DMS153 (cell line): ENCODE measurements at places on chromosomes 16 and 17.

DNA sequence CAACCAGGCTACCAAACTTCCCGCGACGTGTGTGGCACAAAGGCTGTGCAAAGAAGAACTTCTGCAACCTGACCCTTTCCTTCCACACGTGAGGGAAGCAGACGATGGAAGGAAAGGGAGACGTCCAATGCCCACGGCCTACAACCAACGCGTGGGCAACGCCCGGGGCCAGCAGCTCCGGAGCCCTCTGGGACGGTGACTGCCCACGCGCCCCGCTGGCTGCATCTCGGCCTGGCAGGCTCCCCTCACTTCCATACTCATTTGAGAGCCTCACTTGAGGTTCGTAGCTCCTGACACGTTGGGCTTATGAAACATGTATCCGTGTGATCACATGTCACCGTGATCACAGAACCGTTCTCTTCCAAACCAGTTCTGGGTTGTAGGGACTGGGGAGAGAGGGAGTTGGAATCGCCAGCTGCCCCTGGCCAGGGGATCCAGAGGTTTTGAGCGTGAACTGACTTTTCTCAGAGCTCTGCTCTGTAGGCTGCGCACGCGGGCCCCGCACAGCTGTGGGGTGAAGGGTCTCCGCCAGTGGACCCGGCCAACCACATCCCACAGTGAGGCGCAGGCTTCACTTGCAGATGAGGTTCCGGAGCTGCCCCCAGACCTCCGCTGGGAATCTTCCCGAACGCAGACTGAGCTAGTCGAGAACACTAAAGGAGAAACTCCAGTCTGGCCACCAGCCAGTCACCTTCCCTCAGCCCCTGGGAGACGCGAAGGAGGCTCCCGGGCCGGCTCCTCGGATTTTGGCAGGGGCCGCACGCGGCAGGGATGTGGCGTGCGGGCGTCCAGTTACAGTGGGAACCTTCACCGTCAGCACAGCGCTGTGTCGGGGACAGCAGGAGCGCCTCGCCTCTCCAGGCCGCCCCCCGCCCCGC, 1.0 kb downstream of the LMF1 start:
- DNase-seq: no peak

GRCh38 chr16:69166221-69166833, 20.6 kb upstream of the SNTB2 start:
- DNase-seq: no peak

GRCh38 chr16:2963723-2964474, at the start of gene KREMEN2:
TSS of gene KREMEN2 (plus strand) at chr16:2964275. CDS start at chr16:2964521, 246 bp downstream.
- DNase-seq: peak; percentile 44

GRCh38 chr16:72092832-72093447, 480 bp downstream of the TXNL4B start:
- no peak for DNase-seq

- DNase-seq: no peak
These were observed 35.7 kb upstream of the NDRG4 start for GRCh38 chr16:58464047-58464915.

GRCh38 chr17:17792551-17793377, 44.0 kb downstream of the SREBF1 start:
- no peak for DNase-seq

- DNase-seq: no peak
These were observed 24.5 kb downstream of the AKAP1 start for GRCh38 chr17:57109393-57110151.

- no peak for DNase-seq
These were observed 37.1 kb downstream of the AMFR start for GRCh38 chr16:56388209-56388608.

- peak; percentile 81 for DNase-seq
These were observed 1.7 kb downstream of the NUPR1 start for GRCh38 chr16:28537076-28537475.

DNA sequence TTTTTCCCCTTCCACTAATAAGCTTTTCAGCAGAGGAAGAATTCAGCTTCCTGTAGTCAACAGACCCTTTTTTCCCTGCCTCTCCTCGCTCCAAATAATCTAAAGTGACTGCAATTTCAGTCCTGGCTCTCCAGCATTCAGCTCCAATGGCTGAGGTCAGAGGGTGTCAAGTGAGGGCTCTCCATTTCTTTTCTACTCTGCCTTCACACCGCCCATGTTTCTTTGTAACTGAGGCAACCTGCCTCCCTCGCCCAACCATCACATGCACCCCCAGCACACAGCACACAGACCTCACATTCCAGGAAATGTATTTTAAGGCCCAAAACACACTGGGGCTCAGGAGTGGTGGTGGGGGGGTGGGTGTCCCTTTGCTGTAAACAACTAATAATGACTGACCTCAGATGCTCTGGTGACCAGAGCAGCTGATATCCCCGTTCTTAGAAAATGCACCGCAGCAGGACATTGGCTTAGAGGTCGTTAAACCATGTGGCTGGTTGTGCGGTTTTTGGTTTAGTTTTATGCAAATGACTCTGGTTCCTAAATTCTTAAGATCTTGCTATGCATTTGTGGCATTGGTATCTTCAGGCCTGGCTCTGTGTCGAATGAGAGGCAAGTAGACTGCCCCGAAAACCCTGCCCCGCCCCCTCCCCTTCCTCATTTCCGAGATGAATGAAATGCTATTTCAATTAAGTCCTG, 203.6 kb downstream of the ZFHX3 start:
- DNase-seq: no peak

- DNase-seq: no peak
These were observed 206.1 kb downstream of the HAPSTR1 start for GRCh38 chr16:9297437-9298113.

DNA sequence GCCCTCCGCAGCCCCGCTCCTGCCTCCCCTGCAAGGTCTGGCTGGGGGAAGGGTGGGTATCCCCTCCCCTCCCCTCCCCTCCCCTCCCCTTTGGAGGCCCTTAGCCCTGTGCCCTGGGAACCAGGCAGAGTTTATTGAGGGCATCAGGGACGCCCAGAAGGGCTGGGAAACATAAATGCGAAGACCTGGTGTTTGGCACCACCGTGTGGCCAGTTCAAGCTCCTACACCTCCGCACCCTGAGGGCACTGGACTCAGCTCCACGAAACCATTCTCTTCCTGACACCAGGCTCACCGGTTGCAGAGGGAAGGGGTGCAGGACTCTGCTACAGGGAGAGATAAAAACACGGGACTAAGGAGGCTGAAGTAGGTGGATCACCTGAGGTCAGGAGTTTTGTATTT, 1.0 kb upstream of the AIPL1 start:
- no peak for DNase-seq

GRCh38 chr17:28900986-28901726, 1.7 kb downstream of the DHRS13 start:
- no peak for DNase-seq

DNA sequence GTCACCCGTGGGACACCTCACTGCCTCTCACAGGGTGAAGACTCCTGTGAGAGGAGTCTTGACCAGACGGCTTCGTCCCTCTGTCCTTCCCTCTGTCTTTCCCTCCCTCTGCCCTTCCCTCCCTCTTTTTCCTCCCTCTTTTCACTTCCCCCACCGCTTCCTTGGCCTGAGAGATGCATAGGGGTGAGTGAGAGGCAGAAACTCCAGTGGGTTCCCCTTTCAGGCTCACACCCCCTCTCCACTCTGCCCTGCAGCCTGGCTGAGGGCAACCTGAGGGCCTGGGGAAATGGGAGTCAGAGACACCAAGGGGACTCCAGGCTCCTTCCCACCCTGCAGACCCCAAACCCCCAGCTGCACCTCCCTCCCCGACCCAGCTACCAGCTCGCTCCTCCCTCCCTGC, 14.6 kb upstream of the KRT17 start:
- no peak for DNase-seq

DNA sequence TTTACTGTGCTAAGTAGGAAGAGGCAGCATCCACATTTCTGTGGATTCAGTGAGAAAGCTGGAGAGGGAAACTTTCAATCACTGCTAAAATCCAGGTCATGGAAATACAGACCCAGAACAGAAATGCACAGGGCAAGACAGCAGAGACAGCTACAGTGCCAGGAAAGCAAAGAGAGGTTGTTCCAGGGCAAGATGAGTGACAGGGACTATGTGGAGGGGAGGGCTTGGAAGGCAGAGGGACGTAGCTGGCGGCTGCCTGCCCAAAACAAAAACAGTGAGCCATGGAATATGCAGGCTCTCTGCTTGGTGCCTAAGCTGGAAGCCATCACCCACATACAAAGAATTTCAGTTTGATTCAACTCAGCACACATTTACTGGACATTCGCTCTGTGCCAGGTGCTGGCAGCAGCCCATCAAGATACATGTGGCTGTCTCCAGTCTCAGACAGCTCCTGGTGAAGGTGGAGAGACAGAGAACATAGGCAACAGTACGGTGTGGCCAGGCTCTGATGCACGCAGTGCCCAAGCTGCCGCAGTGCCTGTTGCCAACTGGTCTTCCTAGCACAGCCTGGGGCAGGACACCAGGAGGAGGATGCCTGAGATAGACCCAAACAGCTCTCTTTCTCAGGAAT, 88.7 kb downstream of the AIPL1 start:
- no peak for DNase-seq

GRCh38 chr16:48041981-48042421, 113.8 kb downstream of the ABCC12 start:
- DNase-seq: no peak

- DNase-seq: no peak
These were observed 177.2 kb downstream of the ABCC12 start for GRCh38 chr16:47978491-47979163.

DNA sequence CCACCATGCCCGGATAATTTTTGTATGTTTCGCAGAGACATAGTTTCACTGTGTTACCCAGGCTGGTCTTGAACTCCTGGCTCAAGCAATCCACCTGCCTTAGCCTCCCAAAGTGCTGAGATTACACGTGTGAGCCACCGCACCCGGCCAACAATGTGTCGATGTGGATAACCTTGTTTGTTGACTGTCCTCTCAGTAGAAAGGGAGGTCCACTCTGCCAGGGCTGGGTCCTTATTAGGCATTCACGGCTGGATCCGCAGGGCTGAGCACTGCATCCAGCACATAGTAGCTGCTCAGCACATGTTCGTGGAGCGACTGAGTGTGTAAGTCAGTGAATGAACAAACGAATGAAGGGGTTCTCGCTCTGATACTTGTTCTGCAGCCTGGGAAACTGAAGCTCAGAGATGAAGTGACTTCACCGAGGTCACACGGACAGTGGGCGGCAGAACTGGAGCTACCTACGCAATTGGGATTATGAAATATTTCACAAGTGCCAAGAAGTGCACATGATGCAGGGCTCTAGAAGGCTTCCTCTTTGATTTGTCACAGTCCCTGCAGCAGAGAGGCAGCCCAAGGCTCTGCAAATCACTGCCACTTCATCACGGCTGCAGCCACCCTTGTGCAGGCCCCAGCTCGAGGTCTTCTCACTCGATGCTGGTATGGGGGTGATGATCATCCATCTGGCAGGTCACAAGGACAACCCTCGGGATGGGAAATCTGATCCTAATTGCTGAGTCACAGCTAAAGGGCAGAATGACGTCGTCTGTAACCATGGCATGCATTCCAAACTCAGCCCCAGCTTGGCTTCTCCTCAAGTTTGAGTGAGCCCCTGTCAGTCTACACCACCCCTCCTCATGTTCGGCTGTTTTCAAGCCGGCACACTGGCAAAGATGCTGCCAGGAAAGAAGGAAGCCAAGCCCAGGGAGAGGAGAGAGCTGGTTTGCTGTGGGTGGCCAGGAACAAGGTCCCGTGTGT, 28.0 kb upstream of the SNN start:
- DNase-seq: peak; percentile 64

- DNase-seq: no peak
These were observed 12.2 kb upstream of the MRPS23 start for GRCh38 chr17:57861790-57862693.

- no peak for DNase-seq
These were observed 1.8 kb upstream of the VPS4A start for GRCh38 chr16:69309316-69309715.

DNA sequence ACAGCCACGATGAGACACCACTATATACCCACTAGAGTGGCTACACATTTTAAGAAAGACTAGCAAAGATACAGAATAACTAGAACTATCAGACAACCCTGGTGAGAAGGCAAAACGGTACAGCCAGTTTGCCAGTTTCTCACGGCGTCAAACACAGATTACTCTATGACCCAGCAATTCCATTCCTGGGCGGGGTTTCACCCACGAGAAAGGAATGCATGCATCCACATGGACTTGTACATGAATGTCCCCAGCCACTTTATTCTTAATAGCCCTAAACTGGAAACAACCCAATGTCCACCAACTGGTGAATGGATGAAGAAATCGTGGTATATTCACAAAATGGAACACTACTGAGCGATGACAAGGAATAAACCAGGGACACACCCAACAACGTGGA, 74.5 kb downstream of the MYH10 start:
- DNase-seq: no peak

DNA sequence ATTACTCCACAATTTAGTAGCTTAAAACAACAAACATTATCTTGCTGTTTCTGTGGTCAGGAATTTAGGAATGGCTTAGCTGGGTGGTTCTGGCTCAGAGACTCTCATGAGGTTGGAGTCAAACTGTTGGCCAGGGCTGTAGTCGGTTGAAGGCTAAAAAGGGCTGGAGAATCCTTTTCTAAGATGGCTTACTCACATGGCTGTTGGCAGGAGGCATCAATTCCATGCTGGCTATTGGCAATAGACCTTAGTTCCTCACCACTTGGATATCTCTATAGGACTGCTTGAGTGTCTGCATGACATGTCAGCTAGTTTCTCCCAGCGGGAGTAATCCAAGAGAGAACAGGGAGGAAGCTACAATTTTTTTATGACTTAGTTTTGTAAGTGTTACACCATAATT, 6.6 kb upstream of the EFCAB13 start:
- DNase-seq: no peak

DNA sequence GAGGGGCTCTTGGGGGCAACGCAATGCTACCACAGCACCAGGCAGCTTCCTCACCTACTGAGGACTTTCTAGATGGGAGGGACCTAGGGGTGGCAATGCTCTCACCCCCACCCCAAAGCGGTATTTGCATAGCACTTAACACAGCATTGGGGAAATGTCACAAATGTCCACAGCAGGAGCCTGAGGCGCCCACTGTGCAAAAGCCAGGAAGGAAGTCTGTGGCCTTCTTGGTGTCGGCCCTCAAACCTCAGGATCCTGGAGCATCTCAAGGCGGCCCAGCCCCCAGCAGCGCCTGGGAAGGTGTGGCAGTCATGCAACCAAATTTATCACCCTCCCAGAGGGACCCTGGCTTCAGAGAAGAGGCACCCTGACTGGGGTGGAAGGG, 45.3 kb downstream of the WNT3 start:
- DNase-seq: no peak

- no peak for DNase-seq
These were observed 3.5 kb upstream of the WFDC1 start for GRCh38 chr16:84291226-84291625.

- DNase-seq: no peak
These were observed 1066.7 kb upstream of the RBFOX1 start for GRCh38 chr16:6265968-6266367.

DNA sequence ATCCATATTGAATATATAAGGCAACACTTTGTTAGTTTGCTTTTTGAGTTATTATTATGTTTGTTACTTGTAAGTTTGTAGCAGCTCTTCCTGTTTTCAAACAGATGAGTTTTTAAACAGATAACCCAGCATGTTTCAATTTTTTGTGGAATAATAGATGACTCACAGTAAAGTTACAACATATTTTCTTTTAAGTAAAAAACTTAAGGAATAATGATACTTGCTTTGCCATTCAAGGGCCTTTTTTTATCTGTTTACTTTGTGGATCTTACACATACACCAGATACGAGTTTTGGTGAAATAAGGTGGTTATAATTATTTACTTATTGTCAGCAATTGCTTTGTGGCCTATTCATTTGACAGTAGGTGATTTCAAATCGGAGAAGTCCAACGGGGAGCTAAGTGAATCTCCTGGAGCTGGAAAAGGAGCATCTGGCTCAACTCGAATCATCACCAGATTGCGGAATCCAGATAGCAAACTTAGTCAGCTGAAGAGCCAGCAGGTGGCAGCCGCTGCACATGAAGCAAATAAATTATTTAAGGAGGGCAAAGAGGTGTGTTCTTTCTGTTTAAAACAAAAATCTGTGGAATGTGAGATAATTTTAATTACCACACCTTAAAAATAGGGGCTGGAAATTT, 66.3 kb downstream of the BPTF start:
- DNase-seq: no peak
